Activated naive CD8-positive, alpha-beta T cell treated with anti-CD3 and anti-CD28 coated beads, Interleukin-2, amount 50 U/mL, for 24 hours (primary cell): ENCODE measurements at places on chromosomes 3 and 15.

DNA sequence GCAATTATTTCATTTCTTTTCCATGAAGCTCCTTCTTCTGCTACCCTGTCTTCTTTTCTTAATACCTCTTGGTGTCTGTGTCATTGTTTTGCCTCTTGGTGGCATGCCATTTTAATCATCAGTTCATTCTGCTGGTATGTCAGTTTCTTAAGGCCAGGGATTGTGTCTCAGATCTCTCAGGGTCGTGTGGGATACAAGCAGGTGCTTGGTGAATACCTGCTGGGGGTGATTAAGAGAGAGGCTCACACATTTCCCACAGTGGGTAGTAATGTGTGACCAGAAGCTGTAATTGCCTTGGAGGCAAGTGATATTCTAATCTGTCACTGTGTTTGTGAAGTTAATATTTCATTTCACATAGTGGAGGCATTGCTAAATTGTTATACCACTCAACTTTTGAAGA is 361.4 kb upstream of the TRIM42 start:
- no peak overlapping the region for H3K4me3 ChIP-seq
- H3K36me3 ChIP-seq = no peaks in the 10 kb centered on the region
- no peak for DNase-seq
- H3K27ac ChIP-seq = no peak overlapping the region

GRCh38 chr15:61974759-61975158 is 85.5 kb downstream of the VPS13C start:
- H3K4me1 ChIP-seq = peaks cover 6% of the 10 kb centered on the region
- no peak for DNase-seq
- peaks cover 35% of the 10 kb centered on the region for H3K36me3 ChIP-seq
- no peak overlapping the region for H3K4me3 ChIP-seq
- peak overlapping the region; percentile 15 for H3K27ac ChIP-seq
- H3K27me3 ChIP-seq = no peaks in the 10 kb centered on the region

DNA sequence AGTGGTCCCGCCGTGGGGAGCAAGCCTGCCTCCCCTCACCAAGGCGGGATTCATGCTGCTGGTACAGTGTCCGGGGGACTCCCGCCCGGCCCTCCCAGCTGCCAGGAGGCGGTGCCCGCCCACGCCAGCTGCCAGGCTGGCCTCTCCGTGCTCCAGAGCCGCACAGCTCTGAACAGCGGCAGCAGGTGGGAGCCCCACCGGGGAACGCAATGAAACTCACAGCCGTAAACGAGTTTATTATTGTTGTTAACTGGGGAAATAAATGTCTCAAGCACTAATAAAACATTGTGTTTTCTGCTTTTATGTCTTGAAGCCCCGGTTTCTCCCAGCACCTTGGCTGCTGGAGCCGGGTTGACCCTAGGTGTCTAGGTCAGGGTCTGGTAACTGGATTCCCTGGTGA is 317.7 kb upstream of the TLE3 start:
- H3K4me3 ChIP-seq = no peak overlapping the region
- no peak overlapping the region for H3K27ac ChIP-seq
- H3K4me1 ChIP-seq = no peaks in the 10 kb centered on the region

DNA sequence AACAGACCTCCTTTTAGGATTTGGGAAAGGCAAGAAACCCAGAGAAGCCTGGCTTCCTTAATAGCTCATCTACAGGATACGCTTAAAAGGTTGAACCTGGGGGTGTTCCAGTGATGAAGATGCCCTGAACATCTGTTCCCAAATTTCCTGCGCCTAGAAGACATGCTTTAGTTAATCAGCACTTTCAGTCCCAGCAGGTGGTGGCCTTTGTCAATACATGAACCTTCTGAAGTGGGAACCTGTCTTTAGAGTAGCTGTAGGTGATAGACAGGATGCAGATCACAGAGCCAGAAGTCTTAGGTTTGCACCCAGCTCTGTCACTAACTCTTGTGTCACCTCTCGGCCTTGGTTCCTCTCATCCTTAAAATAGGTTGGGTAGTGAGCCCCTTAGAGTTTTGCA is 149.7 kb upstream of the SYNPR start:
- H3K4me3 ChIP-seq = no peak overlapping the region
- H3K27me3 ChIP-seq = no peaks in the 10 kb centered on the region

DNA sequence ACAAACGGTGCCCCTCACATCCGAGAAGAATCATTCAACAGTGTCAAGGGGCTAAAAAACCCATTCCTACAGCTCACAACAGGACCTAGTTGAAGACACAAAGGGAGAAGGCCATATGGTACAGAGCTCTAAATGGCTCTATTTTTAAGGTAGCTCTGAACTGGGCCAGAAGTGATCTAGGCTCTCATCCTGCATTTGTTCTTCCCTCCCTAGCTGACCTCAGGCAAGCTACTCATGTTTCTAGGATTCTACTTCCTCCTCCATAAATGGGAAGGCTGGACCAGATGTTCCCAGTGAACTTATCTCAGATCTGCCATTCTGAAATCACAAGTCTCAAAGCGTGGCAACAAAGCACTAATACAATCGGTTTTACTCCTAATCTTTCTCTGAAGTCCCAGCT is 62.3 kb downstream of the CPNE4 start:
- no peak overlapping the region for H3K4me3 ChIP-seq
- H3K27ac ChIP-seq = no peak overlapping the region
- H3K36me3 ChIP-seq = no peaks in the 10 kb centered on the region
- no peaks in the 10 kb centered on the region for H3K27me3 ChIP-seq

DNA sequence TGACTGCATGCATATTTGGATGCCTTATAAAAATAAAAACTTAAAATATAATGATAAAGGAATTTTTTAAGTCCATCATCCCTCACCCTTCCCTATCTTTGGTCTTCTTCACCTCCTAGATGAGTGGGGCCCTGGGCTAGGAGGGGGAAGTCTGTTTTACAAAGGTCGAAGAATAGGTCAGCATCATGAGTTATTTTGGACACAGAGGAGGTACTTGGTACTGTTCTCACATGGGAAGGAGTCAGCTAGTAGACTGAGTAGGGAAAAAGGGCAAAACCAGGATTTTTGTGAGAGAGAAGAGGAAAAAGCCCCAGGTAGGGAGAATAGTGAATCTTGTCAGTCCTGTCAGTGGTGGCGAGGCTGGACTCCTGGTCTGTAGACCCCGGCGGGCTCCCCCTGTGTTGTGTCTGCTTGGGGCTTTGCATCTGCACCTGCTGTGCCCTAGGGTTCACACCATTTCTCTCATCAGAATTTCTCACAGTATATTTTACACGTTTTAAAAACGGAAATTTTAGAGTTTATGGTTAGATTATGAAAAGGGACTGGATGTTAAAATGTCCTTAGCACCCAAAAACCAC is 17.2 kb downstream of the GCSAM start:
- H3K4me3 ChIP-seq = no peak overlapping the region
- DNase-seq = no peak
- H3K36me3 ChIP-seq = peaks cover 3% of the 10 kb centered on the region
- H3K27me3 ChIP-seq = no peaks in the 10 kb centered on the region
- H3K27ac ChIP-seq = peak overlapping the region; percentile 71
- peaks cover 65% of the 10 kb centered on the region for H3K4me1 ChIP-seq

DNA sequence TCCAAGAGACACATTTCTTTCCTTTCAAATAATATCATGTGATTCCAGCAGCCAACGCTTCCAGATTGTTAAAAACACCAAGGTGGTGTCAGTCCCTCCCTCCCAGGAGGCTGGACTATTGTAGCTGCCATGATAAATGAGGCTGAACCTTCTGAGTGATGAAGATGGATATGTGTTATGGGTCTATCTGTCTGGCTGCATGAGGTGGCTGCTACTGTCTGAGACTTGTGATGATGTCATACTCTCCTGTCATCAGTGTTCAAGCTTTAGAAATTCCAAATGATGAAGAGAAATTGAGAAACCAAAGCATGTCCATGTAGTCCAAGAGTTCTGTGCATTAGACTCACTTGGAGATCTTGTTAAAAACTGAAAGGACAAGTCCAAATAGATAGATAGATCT is 683.0 kb downstream of the NTRK3 start:
- no peak for DNase-seq
- H3K27me3 ChIP-seq = peaks cover 2% of the 10 kb centered on the region
- no peaks in the 10 kb centered on the region for H3K36me3 ChIP-seq

DNA sequence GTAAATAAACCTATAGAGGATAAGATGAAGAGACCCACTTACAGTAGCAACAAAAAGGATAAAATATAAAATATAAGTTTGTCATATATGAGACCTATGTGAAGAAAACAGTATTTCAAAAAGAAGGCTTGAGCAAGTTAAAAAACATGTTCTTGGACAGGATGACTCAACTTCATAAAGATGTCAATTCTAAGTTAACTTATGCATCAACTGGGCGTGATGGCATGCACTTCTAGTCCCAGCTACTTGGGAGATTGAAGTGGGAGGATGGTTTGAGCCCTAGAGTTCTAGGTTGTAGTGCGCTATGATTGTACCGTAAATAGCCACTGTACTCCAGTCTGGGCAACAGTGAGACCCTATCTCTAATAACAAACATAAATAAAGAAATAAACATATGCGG is 59.7 kb downstream of the PDCD6IP start:
- H3K4me1 ChIP-seq = peaks cover 25% of the 10 kb centered on the region
- no peaks in the 10 kb centered on the region for H3K27me3 ChIP-seq
- H3K4me3 ChIP-seq = no peak overlapping the region
- peaks cover 53% of the 10 kb centered on the region for H3K36me3 ChIP-seq

DNA sequence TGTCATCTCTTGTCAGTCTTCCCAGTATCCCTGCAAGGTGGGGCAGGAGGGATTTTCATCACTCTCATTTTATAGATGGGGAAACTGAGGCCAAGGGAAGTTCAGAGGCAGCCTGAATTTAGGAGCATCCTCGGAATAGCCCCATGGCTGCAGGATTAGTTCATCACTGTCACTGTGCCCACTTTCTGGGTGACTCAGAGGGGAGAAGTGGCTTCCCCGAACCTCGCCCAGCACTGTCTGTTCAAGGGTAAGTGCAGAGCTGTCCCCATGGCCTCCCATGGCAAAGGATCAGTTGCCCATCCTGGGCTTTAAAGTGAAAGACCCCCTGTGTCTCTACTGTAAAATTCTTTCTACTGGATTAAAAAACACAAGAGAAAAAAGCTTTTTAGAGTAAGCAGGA is 60.0 kb upstream of the SEC13 start:
- no peak overlapping the region for H3K27ac ChIP-seq
- no peak overlapping the region for H3K4me3 ChIP-seq
- no peaks in the 10 kb centered on the region for H3K27me3 ChIP-seq
- DNase-seq = no peak
- H3K4me1 ChIP-seq = peaks cover 2% of the 10 kb centered on the region

DNA sequence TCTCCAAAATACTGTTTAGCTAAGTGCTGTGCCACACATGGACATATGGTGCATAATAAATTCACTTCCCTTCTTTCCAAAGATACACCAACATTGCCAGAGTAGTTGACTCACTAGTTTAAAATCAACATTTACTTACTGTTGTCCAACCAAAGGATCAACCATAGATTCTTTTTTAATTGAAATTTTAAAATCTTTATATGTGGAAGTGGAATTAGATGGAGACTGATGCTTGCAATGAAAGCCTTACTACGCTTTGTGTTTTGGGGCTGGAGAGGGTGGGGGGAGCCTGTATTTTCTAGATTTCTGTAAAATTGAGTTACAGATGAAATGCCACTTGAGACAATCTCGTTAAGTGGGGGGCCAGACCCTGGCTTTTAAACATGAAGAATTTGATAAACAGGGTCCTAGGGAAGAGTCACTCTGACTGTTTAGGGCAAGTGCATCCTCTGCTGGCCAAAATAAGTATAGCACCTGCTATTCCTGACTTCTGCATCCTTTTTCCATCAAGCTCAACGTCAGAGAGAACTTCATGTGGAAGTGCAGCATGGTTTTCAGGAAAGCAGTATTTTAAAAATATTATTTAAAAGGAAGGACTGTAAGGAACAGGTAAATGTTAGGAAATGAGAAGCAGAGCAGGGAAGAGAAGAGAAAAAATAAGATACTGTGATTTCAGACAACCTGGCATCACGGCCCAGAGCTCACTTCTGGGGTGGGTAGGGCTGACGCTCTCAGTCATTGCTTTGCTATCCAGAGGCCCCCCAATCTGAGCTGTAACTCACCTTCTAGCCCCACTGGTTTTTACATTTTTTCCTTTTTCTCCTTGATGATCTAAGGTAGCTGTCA is 76.7 kb downstream of the BOC start:
- H3K27ac ChIP-seq = no peak overlapping the region
- no peaks in the 10 kb centered on the region for H3K36me3 ChIP-seq
- no peaks in the 10 kb centered on the region for H3K27me3 ChIP-seq
- peak; percentile 66 for DNase-seq
- peaks cover 4% of the 10 kb centered on the region for H3K4me1 ChIP-seq
- no peak overlapping the region for H3K4me3 ChIP-seq

GRCh38 chr15:66950114-66950513 is 115.3 kb upstream of the SMAD3 start:
- H3K27ac ChIP-seq = no peak overlapping the region
- no peak overlapping the region for H3K4me3 ChIP-seq
- H3K4me1 ChIP-seq = no peaks in the 10 kb centered on the region
- no peaks in the 10 kb centered on the region for H3K36me3 ChIP-seq

DNA sequence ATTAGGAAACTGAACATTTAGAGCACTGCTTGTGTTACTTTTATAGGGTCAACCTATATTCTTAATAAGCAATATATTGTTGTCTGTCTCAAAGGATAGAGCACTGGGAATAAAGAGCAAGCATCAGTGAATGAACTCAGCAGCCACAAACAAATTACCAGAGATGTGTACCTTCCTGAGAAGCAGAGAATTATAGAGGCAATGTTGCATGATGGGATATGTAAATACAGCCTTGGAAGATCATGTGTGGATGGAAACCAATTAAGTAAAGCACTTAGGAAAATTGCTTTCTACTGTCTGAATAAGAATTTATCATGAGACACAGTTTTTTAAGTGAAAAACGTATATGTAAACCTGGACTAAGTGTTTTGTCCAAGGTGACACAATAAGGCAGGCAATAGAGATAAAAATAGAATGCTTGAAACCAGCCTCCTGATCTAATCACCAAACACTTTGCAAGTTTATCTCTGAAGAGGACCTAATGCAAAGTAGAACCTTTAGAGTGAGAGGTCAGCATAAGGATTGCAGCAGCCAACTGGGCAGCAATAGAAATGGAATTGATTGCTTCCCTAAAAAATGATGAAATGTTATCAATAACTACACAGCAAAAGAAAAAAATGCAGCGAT is 848.0 kb downstream of the TUSC7 start:
- H3K27me3 ChIP-seq = no peaks in the 10 kb centered on the region
- no peak overlapping the region for H3K4me3 ChIP-seq
- DNase-seq = no peak
- H3K27ac ChIP-seq = no peak overlapping the region
- no peaks in the 10 kb centered on the region for H3K4me1 ChIP-seq

DNA sequence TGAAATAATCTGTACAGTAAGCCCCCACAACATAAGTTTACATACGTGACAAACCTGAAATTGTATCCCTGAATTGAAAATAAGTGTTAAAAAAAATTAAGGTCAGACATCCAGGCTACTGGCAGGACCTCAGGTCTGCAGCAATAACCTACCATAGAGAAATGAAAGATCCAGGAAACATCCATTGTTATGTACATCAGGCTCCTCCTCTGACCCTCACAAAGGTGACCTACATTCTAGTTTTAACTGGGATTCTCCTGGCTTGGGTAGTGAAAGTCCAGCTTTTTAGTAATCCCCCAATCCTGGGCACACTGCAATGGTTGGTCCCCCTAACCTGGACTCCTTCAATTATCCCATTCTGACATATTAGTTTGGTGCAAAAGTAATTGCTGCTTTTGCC is 749.6 kb upstream of the LMCD1 start:
- no peak for DNase-seq
- no peak overlapping the region for H3K4me3 ChIP-seq
- H3K36me3 ChIP-seq = no peaks in the 10 kb centered on the region
- peaks cover 4% of the 10 kb centered on the region for H3K4me1 ChIP-seq
- no peak overlapping the region for H3K27ac ChIP-seq

GRCh38 chr3:57164217-57164656 is 916 bp downstream of the IL17RD start:
- H3K4me3 ChIP-seq = peak overlapping the region; percentile 80
- no peak overlapping the region for H3K27ac ChIP-seq
- H3K36me3 ChIP-seq = no peaks in the 10 kb centered on the region

- no peaks in the 10 kb centered on the region for H3K36me3 ChIP-seq
- peaks cover 18% of the 10 kb centered on the region for H3K4me1 ChIP-seq
These were observed 85.3 kb downstream of the HCN4 start for GRCh38 chr15:73283366-73283962.
